ENCODE measurements at places on chromosomes 3 and 15.

- DNase-seq, result no peak
These were observed 21.0 kb downstream of the SLCO2A1 start for GRCh38 chr3:134008630-134009156.

DNA sequence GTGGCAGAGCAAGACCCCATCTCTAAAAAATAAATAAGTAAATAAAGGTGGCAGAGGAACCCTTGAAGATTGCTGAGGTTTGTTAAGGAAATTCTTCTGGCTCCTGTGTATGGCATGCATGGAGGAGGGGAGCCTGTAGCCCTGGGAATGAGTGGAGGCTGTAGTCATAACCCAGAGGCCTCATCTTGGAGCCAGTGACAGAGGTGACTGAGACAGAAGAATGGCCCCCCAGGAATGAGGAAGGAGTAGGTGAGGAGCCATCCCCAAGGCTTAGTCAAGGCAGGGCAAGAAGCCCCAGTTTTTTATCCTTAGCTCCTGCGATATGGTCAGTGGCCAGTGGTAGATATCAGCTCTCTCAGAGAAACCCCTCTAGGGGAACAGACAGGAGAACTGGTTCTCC is 46.5 kb downstream of the BSN start:
- DNase-seq, result no peak

DNA sequence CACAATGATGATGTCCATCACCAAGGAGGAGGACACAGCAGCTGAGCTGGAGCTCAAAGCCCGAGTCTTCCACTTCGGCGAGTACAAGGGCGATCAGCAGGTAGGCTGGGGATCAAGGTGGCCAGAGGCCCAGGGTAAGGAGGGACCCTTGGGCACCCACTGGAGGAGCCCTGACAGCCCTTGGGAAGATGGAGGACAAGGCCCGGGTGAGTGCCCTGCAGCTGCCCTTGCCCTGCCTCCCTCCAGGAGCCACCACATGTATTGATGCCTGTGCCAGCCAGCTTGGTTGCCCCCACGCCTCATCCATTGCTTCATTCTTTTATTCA is 38.4 kb downstream of the CFAP100 start:
- DNase-seq, result no peak

DNA sequence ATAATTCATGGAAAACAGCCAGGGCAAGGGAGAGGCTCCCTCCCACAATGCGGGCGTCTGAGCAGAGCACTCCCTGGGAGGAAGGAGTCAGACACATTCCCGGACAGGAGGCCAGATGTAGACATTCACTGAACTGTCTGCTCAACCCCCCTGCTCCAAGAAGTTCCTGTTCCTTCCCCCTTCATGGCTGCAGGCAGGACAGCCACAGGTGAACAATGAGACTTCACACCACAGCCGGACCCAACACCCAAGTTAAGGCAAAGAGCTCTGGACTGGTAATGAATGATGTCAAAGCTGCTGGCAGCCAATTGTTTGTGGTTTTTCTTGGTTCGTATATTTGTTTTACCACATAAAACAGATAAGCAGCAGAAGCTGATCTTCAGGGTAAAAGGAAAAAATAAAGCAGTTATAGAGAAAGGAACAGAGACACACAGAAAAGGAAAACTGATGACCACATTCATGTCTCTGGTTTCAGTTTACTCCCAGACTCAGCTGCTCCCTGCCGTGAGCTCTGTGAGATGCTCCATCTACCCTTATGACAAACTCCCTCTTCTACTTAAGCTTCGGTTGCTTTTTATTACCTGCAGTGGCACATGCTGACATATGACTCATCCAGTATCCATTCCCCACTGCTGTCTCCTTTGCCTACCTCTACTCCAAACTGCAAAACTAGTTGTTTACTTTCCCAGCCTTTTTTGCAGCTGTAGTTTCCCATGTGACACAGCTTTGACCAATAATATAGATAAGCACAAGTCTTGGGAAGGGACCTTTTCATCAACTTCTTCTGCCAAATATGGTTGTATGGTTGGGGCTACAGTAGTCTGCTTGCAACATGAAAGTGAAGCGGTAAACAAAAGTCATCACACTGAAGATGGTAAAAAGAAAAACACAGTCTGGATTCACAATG is 33.1 kb downstream of the DZIP1L start:
- DNase-seq, result no peak

- DNase-seq, result no peak
These were observed 352 bp downstream of the CHRD start for GRCh38 chr3:184380185-184380626.

DNA sequence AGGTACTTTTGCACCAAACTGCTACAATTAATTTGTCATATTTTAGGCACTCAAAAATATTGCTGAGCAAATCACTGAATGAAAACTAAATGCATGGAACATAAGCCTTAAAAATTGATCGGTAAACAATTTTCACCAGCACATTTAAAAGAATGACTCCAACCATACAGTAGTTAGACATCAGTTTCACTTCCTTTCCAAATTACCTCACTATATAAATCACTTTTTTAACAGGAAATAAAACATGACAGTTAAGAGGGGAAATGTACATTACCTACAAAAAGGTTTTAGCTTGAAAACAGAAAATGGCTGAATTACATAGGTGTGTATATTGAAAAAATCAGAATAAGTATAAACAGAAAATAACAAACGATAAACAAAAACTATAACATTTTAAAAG is 108.4 kb downstream of the SERPINI1 start:
- DNase-seq, result no peak

DNA sequence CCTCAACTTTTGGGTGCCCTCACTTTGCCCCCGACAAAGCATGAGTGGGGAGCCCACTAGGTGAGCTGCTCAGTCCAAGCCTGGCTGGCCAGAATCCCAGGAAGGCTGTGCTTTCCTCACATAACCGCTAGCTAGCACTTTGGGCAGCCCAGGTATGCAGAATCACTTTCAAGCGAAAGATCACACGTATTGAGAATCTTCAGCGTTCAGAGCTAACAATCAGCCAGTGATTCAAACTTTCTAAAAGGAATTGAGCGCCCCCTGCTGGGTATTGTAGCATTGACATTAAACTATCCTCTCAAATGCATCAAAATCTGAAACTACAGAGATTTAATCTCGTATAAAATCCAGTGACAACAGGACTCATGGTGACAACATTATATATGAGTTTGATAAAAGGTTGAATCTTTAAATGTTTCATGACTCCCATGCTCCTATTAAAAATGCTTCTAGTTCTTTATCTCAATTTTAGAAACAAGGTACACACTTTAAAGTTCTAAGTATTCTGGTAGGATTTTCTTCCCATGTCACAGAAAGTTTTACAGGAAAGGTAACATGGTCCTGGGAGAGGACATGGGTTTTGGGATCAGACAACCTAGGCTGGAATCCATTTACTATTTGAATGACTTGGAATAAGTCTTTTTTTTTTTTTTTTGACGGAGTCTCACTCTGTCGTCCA is 11.8 kb downstream of the ANAPC13 start:
- peak; percentile 68 for DNase-seq

DNA sequence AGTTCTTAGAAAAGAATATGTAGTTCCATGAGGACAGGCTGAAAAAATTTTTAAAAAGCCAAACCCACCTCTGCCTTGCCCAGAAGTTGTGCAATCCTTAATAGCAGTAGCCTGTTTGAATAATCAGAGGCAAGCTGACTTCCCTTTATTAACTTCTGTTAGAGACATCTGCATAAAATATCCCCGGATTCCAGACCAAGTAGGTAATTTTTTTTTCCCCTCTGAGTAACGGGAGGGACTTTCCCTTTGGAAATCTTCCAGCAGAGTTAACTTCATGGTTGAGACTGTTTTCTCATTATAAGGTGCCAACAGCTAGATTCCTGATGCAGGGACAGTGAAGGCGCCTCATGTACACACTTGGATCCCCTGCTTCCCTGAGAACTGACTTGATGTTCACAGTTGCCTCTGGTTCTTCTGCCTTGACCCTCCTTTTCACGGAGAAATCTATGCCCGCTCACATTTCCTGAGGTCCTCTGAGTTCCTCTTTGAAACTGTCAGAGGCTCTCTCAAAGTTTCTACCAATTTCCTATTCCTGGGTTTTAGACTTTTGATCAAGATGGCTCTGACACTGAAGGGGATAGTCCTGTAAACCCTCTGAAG is 227.6 kb upstream of the BHLHE40 start:
- DNase-seq, result no peak

DNA sequence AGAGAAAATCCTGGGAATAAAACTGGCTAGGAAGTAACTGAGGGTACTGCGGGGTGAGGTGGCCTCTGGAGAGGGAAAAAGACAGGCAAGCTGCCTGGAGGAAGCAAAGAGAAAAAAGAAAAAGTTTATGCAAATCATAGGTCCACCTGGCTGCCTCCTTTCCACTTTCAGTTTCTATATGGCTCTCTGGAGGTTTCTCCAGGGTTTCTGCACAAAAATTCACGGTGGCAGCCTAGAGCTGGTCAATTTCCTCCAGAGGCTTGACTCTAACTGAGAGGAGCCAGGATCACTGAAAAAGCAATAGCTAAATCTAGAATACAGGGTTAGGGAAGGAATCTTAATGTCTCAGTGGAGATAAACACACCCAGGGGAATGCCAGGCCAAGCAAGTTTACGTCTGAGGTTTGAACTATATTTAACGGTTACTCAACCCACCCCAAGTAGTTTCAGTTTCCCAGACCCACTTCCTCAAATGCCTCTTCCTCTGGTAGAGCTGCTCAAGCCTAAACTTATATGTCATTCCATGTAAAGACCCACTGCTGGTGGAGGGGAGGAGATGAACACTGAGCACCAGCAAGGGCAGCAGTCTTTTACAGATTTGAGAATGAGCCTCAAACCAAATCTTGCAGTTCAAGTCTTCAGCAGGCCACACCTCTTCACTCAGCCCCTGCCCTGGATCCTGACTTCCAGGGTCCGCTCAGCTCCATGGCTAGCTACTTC is 5.7 kb downstream of the LYSMD2 start:
- no peak for DNase-seq

DNA sequence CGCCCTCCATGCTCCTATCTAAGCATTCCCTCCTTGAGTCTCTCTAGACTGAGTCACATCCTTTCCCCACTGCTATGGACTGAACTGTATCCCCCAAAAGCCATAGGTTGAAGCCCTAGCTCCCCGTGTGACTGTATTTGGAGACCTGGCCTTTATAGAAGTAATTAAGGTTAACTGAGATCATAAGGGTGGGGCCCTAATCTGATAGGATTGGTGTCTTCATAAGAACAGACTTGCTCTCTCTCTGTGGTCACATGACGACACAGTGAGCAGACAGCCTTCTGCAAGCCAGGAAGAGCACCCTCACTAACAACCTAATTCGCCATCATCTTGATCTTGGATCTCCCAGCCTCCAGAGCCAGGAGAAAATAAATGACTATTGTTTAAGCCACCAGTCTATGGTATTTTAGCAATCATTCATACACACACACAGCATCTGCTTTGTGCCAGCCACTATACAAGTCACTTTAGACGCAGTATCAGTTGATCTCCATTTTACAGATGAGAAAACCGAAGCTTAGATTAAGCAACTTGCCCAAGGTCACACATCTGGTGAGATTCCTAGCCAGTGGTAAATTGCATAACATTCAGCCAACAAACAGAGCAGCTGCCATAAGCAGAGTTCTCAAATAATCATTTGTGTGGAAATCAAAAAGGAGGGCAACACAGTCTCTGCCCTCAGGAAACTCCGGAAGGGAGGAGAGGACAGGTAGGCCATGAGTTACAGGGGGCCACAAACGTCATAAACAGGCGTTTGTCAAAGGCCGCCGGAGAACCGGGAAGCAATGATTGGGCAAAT is 66.3 kb upstream of the HES1 start:
- no peak for DNase-seq

DNA sequence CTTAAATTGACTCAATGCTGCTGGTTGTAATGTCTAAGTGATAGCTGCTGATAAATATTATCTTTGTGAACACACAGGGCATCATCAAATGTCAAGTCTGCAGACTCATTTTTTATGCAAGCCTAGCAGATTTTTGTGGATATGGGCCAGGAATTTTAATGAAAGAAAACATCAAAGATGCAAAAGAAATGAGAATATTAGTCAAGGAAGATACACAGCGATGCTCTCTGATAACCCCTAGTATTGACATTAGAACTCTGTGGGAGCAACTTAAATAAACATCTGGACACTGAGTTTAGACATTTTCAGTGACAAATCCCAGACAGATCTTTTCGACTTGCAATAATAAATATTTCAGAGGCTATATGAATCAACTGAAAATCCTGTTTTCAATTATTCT is 28.3 kb downstream of the POLR2M start:
- no peak for DNase-seq

GRCh38 chr15:70342141-70342540 is 244.4 kb upstream of the TLE3 start:
- no peak for DNase-seq

- no peak for DNase-seq
These were observed 411.5 kb upstream of the MCTP2 start for GRCh38 chr15:93819826-93820225.

DNA sequence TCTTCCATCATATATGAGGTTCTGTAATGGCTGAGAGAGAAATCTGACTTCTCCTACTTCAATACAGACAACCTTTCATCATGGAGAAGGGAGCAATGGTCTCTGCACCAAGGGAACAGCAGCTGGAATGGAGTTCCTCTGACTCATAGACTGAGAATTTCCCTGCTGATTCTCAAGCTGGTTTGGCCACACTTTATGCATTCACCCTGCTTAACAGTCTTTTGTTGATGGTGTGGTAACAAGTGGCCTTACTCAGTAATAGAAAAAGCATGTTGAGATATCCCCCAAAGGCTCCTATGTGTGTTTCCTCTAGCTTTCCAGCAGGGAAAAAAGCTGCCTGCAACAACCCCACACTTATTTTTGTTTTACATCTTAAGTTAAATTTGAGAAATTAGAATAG is 138.1 kb downstream of the GREM1 start:
- no peak for DNase-seq

DNA sequence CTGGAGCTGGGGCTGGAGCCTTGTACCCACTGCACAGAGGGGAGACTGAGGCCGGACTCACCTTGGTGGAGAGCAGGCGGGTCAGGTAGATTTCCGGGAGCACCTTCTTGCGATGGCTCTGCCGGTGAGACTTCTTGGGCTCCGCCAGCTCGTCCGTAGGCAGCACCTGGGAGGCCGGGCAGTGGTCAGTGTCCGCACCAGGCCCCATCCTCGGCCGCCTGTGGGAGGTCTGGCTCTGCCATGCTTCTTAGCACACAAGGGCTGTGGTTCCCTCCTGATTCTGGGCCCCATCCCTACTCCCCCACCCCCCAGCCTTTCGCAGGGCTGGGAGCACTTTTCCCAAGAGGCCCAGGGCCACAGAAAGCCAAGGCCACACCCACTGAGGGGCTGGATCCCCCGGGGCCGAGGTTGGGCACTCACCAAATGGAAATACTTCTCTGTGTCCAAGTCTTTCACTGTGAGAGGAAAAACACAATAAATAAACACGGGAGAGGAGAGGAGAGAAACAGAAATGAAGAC is 17.4 kb downstream of the H1-8 start:
- no peak for DNase-seq

All from stimulated activated CD4-positive, alpha-beta T cell treated with anti-CD3 and anti-CD28 coated beads, Interleukin-1b, Interleukin-23, amount 100 ng/mL, for 1 hour (primary cell).